ENCODE measurements at places on chromosomes 4 and X.

GRCh38 chrX:15929194-15929593, 74.6 kb upstream of the AP1S2 start:
- DNase-seq, result no peak

GRCh38 chrX:68832516-68833447, 4.0 kb downstream of the EFNB1 start:
- no peak for DNase-seq

- no peak for DNase-seq
These were observed 18.5 kb upstream of the TET2 start for GRCh38 chr4:105128208-105128607.

DNA sequence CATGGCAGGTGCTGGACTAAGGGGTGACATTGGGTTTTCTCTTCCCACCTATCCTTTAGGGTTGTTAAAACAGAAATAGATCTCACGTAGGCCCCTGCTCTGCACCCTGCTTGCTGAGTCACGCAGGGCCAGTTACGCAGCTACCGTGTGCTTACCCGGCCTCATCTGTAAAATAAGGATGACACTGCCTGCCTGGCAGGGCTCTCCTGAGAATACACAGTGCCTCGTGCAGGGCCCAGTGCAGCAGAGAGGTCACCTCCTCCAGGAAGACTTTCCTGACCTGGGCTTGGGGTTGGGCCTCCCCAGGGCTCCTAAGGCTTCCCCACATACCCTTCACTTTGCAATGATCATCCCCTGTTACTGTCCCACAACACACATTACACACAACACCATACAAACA, 33.6 kb upstream of the JAKMIP1 start:
- DNase-seq, result no peak

DNA sequence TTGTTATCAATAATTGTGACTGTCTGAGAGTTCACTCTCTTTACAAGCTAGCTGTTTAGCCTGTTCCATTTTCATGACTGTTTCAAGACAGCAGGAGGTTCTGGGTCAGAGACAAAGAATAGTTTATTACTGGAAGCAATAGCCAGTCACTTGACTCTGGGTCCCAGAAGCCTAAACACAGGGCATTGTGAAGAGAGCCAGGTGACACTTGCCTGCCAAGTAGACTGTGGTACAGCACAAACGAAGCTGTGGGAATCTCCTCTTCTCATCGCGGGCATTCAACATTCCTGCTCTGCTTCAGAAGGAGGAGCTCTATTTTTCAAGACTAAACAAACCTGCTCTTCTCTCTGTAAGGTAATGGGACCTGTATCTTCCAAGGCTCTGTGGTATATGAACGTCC, 485.1 kb downstream of the TRIML1 start:
- DNase-seq, result no peak

DNA sequence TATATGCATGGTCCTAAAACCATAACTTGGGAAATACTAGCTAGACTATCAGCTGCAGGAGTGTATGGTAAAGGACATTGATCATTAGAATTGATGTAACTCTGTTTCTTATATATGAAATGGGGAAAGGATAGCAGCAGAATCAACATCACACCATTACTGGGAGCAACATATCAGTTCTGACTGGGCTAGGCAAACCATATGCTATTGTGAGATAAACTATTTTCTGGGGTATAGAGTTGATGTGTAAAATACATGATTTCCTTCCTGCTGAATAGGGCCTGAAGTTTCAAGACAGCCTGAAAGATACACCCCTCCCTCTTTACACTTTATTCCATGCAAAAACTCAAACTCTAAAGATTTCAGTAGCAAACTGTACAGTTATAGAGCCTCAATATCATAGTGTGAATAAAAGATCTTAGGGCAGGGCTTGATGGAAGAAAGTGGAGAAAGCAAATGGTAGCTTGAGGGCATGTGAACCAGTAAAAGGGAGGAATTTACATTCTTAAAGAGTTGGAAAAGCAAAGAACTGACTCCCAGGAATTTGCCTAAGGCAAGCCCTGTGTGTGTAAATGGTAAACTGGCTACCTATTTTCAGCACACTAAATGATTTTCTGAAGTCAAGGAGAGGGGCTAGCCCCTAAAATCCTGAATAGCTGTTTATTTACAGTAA, 404.1 kb downstream of the MAPK10 start:
- peak; percentile 12 for DNase-seq

GRCh38 chr4:113404841-113405240, 355.4 kb downstream of the ANK2 start:
- DNase-seq, result no peak

GRCh38 chr4:42891644-42892043, 869 bp upstream of the GRXCR1 start:
- no peak for DNase-seq

DNA sequence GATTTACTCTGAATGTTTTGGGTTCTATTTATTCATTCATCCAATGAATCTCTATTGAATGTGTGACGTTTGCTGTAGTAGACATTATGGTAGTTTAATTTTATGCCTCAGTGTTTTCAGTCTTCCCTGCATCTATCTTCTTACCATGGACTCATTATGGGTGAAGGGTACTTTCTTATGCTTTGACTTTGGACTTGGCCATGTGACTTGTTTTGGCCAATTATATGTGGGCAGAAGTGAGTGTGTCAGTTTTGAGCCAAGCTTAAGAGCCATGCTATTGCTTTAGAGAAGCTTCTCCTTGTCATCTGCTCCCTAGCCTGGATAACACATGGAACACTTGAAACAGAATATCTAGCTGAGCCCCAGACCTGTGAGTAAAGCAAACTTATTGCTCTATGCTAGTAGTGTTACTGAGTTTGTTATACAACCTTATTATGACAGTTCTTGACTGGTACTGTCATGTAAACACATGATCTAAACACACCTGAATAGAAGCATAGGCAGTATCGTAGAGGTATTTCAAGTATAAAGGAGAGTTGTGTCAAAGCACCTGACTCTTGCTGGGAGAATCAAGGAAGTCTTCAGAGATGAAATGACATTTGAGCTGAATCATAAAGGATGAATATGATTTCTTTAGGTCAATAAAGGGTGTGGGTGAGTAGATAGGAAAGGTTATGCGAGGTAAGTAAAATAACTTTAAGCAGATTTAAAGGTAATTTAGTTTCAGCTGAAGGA, 128.4 kb downstream of the NAA11 start:
- DNase-seq, result no peak

DNA sequence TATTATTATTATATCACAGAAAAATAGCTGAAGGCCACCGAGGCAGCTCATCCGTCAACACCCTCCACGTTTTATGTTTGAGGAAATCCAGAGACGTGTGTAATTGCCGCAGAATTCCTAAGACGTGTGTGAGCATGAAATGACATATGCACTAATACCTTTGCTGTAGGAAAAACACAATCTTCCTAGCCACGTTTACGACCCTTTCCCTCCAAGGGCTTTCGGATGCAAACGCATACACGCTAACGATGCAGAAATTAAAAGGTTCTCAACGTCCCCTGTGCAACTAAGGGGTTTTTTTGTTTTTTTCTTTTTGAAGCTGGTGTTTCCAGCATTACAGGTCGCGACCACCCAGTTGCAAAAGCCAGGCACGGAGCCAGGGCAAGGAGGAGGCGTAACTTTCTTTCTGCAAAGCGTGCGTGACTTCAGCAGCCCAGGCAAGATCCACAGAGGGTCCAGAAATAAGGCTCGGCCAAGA, 33.8 kb downstream of the CRLF2 start:
- peak; percentile 40 for DNase-seq

GRCh38 chr4:147578051-147578476, 39.1 kb upstream of the TMEM184C start:
- peak; percentile 98 for DNase-seq

Data from RWPE1 (cell line).